ENCODE measurements at places on chromosomes 4 and X.

GRCh38 chr4:87251106-87251505 is 30.7 kb upstream of the KLHL8 start:
- DNase-seq = no peak

DNA sequence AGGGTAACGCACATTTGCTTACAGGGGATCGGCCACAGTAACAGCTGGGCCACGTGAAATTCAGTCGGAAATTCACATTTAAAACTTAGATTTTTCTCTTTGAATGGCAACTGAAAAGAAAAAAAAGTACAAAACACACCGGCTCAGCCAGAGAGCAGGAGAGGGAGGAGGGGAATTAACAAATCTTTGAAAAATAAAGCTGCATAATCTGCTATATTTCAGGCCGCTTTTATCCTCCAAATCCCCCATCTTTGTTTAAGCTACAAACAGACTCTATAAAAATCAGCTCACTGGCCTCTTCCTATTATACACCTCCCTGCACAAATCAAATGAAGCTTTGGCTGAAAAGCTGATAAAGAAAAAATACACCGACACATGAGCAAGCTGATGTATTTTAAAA is 169.1 kb downstream of the LDB2 start:
- DNase-seq = no peak

- no peak for DNase-seq
These were observed 425.7 kb downstream of the GPAT3 start for GRCh38 chr4:83961575-83961974.

- DNase-seq = no peak
These were observed 182.4 kb downstream of the MGST2 start for GRCh38 chr4:139848028-139848427.

- DNase-seq = no peak
These were observed 97.2 kb downstream of the MAB21L2 start for GRCh38 chr4:150679018-150679764.

DNA sequence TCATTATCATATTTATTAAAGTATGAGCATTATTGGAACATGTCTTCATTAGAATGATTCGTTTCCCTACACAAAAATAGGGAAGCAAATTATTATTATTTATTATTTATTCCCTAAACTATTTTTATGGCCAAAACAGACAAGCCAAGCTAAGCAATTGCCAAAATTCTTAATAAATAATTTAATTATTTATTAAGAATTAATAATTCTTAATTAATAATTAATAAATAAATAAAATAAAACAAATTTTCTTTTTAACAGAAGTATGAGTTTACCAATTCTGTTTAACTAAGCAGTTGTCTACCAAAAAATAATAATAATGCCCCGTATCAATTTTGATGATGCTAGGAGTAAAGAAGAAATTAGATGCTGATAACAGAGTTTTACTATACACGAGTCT is 1080.8 kb upstream of the AGA start:
- no peak for DNase-seq

DNA sequence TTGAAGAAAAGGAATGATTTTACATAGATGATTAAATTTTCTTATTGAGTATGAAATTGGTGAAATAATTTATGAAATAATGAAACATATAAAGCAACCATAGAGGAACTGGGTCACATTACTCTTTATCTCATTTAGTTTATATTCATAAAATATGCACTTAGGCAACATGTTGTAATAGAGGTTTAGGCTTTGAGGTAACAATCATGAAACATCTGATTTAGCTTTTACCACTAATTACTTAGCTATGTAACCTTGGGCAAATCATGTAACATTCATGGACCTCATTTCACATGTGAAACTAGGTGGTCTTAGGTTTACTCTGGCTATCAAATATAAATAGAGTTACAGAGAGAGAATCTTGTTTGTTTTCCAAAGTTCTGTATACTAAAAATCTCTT is 54.5 kb upstream of the SMARCA5 start:
- DNase-seq = no peak

DNA sequence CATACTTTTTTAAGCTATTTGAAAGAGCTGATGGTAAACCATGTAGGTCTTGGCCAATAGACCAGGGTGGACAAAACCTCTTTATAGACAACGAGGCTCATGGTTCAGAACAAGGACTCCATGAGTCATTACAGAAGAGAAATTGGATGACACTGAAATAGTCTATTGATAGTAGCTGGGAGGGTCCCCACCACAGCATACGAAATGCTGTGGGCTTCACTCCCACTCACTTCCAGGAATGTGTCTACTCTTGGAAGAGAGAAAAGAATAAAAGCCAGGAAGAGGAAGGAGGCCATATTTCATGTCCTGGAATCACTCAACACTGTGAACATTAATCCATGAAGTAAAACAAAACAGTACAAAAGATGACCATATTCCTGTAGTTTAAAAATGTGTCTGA is 82.3 kb upstream of the MXRA5 start:
- no peak for DNase-seq

DNA sequence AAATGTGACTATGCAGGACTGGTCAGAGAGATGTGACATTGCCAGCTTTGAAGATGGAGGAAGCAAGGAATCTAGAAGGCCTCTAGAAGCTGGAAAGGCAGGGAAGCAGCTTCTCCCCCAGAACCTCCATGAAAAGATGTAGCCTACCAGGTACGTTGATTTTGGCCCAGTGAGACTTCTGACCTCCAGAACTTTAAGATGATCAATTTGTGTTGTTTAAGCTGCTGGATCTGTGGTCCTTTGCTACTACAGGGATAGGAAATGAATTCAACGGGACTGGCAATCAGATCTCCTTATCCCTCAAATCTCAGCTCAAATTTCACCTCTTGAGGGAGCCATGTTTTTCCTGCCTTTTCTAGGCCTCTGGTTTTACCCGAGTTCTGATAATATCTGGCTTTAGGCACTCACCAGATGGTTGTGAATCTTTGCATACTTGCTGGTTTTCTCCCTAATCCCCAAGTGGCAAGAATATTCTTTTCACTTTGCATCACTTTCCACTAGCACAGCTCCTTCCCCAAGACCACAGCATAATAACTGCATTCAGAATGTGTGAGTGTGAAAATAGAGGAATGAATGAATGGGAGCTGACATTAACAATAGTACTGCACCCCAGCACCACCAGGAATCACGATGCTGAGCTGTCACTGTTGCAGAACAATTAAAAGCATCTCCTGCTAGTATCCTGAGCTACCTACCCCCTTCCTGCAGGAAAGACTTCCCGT is 25.5 kb upstream of the TMSB4X start:
- DNase-seq = no peak

GRCh38 chr4:143046454-143046853 is 138.3 kb upstream of the USP38 start:
- no peak for DNase-seq

- no peak for DNase-seq
These were observed 200.8 kb downstream of the SPATA18 start for GRCh38 chr4:52251864-52252263.

DNA sequence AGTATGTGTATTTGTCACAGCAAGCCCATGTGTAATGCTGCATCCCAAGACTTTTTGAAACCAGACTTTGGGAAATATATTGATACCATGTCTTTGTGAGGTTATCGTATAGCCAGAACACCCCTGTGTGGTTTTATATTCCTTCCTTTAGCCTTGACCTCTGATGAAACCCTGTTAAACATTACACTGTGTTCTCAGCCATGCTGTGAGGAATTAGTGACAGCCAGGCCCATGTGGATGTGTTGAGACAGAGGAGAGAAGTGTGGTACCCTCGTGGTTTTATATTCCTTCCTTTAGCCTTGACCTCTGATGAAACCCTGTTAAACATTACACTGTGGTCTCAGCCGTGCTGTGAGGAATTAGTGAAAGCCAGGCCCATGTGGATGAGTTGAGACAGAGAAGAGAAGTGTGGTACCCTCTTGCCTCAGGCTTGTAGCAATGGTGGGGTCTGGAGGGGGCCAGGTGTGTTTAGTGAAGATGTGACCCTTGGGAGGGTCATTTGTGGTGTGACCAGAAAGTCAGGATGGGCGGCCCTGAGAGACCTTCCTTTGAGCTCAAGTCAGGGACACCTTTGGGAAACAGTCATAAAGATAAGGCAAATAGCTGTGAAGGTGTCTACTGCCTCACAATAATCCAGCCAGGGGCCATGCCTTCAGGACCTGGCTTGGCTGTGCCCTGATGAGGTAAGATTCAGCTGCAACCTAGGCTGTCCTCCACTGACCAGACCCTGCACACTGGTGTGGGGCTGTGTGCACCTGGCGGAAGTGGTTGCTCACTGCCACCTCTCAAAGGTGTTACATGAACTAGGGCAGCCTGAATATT is 110.0 kb downstream of the IRF2 start:
- DNase-seq = no peak

DNA sequence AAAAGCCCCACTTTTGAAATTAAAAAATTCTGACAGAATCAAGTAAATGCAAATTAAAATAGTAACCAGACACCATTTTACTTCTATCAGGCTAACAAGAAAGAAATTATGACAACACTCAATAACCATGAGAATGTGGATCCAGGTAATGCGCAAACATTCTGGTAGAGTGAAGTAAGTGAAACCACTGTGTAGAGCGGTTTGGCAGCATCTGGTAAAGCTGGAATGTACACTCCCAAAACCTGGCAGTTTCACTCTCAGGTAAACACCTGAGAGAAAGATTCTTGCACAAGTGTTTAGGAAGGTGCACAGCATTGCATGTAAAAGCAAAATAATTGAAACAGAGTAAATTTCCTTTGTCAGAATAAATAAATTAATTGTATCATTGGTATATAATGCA is 81.8 kb downstream of the TRIML1 start:
- no peak for DNase-seq

- DNase-seq = no peak
These were observed 12.8 kb downstream of the TBC1D9 start for GRCh38 chr4:140743194-140743931.

DNA sequence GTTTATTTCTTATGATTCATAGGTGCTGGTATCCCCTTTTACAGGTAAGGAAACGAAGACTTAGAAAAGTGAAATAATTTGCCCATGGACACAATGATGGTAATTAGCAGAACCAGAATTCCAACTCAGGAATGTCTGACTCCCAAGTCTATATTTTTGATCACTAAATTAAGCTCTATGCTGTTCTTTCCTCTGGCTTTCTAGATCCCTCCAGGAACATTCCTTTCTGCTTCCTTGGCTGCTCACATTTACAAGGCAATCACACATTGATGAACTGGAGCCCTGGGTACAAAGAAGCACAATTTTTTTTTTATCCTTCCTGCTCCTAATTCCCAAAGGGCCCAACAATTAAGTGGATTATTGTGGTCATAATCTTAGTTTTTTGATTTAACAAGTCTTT is 7.0 kb upstream of the CDKN2AIP start:
- no peak for DNase-seq

DNA sequence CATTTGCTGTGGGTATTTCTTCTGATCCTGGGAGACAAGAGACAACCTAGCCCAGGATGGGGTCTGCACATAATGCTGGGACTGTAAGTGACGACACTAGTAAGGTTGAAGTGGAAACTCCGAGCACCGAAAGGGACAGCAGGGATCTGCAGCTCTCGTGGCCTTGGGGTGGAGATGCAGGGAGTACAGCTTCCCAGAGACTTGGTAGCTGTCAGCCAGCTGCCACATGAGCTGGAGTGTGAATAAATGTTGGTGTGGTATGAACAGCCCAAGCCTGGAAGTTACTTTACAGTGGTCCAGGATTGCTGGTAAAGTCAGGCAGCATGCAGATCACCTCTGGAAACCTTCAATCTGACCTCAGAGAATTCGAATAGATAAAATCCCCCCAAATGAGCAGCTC is 97.6 kb downstream of the FAM193A start:
- no peak for DNase-seq

- no peak for DNase-seq
These were observed 21.4 kb upstream of the SLC10A6 start for GRCh38 chr4:86870442-86871069.

- DNase-seq = no peak
These were observed 68.3 kb upstream of the ATOH1 start for GRCh38 chr4:93760284-93760683.

- DNase-seq = no peak
These were observed 328.8 kb upstream of the GATB start for GRCh38 chr4:152089584-152089983.

- no peak for DNase-seq
These were observed 127.4 kb upstream of the SFRP2 start for GRCh38 chr4:153916273-153916755.

DNA sequence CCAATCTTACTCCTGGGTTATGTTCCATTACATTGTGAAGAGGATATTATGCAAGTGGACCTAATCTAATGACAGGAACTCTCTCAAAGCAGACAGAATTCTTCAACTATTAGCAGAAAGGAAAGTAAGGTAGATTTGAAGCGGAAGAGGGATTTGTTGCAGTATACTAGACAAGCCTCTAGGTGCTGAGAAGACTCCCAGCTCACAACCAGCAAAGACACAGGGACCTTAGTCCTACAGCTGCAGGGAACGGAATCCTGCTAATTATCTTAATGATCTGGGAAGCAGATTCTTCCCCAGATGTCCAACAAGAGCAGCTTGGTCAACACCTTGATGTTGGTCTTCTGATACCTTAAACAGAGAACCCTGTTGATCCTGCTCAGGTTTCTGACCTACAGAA is 73.6 kb downstream of the STK32B start:
- no peak for DNase-seq

DNA sequence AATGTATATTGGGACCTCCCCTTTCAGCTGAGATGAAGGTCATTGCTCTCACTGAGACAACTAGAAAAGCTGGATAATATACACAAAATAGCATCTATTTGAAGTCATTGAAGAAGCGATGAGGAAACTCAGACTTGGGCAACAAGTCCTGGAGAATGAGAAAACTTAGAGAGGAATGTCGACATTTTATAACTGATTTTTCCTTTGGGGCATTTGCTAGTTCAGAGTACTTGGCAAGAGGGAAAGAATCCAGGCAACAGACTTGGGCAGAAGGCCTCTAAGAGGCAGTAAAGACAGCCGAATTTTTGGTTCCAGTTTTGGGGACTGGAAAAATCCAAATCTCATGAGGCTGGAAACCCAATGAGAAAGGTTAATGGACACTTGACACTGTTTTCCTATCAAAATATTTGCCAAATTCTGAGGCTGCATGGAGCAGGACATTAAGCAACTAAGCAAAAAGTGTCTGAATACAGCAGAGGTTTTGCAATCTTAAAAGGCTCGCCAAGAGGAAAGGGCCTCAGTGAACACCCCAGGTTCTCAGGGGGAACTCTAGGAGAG is 21.0 kb upstream of the ANXA5 start:
- no peak for DNase-seq

GRCh38 chrX:46321676-46322075 is 223.5 kb downstream of the ZNF674 start:
- DNase-seq = no peak

- no peak for DNase-seq
These were observed 84.8 kb downstream of the TMEM144 start for GRCh38 chr4:158295053-158295452.

GRCh38 chr4:24067367-24068193 is 177.7 kb upstream of the PPARGC1A start:
- peak; percentile 30 for DNase-seq

- DNase-seq = no peak
These were observed at the start of gene GABRA4 for GRCh38 chr4:46993075-46994006. TSS of gene GABRA4 (minus strand) at chr4:46993581. CDS start at chr4:46993424, 157 bp downstream.

- no peak for DNase-seq
These were observed 85.4 kb downstream of the FRMPD4 start for GRCh38 chrX:12223650-12224049.
